DMS153 (cell line): ENCODE measurements at places on chromosomes 3 and 15.

DNA sequence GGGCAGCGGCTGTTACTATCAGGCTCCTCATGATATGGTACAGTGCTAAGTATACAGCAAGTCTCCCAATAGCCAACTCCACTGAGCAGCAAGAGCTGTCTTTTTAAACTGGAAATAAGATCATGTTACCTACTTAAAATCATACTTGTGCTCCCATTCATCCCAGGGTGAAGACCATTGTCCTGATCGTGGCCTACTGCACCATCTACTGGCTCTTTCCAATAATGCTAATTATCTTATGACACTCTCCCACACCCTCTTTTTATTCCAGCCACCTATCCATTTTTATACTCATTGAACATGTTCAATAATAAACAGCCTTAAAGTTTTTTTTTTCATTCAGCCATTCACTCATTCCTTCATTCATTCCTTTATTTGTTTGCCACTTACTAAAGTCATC lies 117.7 kb downstream of the GBE1 start:
- DNase-seq, result no peak

DNA sequence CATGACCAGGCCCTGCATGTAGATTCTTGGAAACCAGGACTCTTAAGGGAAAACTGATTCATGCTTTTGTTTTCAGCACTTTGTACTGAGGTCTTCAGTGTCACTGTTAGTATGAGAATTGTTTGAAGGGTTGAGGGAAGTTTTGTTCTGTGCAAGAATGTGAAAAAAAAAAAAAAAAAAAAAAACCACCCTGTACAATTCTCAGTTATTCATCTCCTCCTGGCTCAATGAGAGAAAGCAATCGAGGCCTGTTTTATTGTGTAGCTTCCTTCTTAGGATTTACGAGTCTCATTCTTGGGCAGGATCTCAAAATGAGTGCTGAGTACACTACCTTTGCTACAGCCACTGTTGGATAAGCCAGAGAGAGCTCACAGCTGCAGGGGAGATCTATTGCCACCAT lies 469.5 kb downstream of the CNTN4 start:
- DNase-seq, result no peak

- no peak for DNase-seq
These were observed 471.8 kb downstream of the MFSD1 start for GRCh38 chr3:159273608-159274007.

- DNase-seq, result no peak
These were observed 74.1 kb upstream of the POMGNT2 start for GRCh38 chr3:43180027-43180426.

DNA sequence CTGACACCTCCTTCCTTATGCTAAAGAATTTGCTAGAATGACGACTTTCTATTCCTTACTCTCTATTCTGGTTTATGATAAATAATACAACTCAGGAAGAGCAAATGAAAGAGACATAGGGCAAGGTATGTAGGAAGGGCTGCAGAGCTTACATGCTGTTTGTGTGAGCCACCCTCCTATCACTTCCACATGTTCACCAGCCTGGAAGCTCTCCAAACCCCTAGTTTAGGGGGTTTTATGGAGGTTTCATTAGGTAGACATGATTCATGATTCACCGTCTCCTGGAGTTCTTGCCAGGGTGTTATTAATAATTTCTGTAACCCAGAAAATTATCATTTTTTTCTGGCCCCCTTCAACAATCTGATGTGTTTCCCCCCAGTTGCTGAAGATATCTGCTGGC lies 172.1 kb upstream of the COL8A1 start:
- no peak for DNase-seq

DNA sequence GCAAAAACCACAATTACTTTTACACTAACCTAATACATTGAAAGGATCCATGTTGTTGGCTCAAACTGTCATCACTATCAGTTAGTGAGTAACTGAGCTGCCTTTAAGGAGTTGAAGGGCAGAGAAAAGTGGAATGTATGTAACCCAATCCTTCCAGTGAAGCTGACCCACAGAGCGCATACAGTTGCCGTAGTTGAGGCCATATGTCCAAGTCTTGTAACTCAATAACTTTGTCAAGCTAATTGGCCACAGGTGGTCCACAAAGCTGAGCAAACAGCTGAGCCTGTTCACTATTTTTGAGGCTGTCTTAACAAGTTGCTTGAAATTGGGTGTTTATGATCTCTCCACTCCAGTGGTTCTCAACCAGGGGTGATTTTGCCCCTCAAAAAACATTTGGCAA lies 169.0 kb upstream of the SLC24A5 start:
- no peak for DNase-seq

DNA sequence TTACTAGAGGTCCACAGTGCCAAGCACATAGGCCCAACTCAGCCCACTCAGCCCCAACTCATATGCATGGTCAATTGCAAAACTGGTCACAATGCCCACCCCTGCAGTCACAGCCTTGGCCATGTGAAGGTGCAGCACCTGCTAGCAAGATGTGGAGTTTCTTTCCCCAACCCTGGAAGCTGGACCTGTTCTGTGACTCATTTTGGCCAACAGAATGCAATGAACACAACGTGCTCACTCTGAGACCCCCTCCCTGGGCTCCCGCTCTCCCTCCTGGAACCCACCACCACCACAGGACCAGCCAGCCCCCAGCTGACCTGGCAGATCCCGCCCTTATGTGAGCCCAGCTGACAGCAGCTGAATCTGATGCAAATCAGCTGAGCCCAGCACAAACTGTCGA lies 34.4 kb downstream of the ALDH1L1 start:
- no peak for DNase-seq

- DNase-seq, result no peak
These were observed 41.5 kb downstream of the EFCAB12 start for GRCh38 chr3:129386984-129387383.
